ENCODE measurements at places on chromosomes 12 and 14.

DNA sequence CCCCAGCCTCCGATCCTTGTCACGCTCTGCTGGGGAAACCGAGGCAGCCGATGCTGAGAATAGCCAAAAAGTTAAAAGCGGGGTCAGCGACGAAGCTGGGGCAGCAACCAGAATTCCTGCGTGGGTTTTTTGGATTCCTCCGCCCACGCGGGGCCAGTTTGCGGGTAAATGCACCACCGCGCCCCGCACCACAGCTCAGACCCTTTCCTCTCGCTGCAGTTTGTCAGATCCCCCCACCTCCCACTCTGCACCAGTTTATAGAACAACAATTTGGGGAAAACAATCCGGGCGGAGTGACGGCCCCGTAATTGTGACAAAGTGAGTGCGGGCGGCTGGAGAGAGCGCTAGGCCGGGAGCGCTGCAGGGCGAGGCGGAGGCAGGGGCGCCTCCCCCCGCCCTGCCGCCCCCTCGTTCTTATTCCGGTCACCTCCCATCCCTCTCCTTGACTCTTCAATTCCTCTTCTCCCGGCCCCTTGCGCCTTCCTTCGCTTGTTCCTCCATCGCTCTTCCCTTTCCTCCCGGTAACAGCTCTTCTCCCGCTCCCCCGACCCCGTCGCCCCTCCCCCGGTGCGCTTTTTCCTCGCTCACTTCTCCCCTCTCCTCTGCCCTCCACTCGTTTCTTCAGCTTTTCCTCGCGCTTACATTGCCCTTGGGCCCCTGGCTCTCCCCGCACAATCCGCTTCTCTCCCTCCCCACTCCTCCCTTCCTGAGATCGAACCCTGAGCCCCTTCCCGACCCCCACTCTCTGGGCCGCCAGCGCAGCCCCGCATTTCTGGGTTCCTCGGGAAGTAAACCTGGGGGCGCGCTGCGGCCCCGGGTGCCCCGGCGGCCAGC, 646 bp upstream of the DNAJC22 start:
- no peak for DNase-seq

DNA sequence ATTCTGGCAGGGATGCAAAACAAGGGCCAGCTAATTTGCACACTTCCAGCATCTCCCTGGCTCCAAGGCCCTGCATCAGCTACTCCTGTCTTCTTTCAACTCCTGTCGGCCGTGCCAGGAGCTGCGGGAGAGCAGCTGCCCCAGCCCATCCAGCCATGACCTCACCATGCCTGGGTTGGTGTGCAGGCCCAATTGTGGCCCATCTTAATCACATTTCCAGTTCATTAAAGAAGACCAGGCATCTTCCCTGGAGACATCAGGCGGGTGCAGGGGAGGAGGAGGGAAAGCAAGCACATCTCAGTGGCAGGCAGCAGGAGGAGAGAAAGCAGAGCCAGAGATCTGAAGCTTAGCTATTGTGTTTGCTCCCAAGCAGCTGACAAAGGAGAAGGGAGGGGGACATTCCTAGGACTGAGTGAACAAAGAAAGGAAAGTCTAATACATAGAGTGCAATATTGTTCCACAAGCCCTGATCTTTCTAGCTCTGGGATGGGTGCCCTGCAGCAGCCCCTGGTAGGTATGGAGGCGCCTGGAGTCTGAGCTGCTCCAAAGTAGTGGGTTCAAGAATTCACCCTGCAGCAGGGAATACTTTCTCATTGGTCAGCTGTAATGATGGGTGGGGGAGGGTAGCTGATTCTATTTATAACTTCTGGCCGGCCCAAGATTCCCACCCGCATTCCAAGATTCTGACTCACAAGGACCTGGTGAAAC, 40.1 kb downstream of the VWF start:
- no peak for DNase-seq

GRCh38 chr12:109953656-109954055, 42.5 kb downstream of the GIT2 start:
- no peak for DNase-seq

DNA sequence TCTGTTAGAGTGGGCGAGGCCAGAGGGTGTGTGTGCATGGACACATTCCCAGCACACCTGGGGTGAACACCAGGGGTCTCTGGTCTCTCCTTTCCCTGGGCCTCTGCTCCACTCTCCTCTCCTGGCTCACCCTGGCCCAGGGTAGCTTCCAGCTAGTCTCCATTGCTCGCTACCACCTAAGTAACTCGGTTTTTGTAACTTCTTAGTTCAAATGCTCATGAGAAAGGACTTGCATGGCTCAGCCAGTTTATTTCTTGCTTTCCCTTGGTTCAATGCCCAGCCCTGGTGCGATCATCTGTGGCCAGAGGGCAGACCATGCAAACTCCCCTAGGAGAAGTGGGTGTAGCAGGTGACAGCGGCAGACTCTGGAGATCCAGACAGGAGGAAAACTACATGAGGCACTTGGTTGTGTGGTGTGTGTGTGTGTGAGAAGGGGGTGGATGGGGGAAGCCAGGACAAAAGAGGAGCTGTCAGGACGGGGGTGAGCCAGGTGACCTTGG, 8.9 kb upstream of the ACVR1B start:
- no peak for DNase-seq

DNA sequence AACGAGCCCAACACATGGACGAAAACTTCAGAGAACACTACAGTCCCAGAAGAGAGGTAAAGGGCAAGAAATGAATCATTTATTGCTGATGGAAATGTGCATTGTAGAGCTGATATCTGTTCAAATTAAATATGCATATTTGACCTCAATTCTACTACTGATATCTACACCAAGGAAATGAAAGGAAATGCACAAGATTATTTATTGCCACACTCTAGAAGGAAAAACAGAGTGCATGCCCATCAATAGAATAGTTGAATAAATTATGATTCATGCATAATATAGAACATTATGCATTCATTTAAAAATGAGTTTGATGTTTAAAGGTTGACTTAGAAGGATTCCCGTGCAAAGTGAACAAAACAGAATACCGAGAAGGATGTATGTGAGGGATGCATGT, 15.6 kb upstream of the NUP107 start:
- DNase-seq: no peak

DNA sequence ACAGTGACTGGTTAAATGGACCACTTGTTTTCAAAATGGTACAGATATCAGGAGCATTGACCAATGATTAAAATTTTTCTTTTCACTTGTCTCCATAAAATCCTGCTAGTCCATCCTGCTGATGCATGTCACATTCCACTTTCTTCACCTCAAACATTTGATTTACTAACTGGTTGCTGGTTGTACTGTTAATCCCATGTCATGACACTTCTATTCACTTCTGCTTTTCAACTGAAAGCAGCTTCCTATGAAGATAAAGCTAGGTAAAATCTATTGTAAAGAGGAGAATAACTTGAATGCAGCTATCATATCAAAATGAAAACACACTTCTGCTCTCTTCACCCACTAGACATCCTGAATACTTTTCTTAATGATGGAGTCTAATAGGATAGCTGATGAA, 149.6 kb upstream of the OTX2 start:
- DNase-seq: no peak

- DNase-seq: no peak
Observed at GRCh38 chr14:80427101-80427500, 215.8 kb upstream of the DIO2 start.

DNA sequence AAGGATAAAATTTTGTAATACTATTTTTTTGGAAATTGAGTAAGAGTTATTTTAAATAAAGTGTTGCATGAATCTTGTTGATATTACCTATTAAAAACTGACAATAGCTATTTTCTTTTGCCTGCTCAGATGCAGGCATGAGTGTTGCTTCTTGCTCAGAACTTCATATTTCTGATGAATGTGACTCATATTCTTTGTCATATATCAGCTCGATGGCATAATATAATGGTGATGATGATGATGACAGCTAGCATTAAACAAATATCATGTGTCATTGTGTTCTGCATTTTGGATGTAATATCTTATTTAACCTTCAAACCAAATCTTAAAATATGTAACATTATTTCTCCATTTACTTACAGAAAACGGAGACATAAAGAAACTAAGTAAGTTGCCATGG, 605.5 kb upstream of the FOXG1 start:
- DNase-seq: no peak

DNA sequence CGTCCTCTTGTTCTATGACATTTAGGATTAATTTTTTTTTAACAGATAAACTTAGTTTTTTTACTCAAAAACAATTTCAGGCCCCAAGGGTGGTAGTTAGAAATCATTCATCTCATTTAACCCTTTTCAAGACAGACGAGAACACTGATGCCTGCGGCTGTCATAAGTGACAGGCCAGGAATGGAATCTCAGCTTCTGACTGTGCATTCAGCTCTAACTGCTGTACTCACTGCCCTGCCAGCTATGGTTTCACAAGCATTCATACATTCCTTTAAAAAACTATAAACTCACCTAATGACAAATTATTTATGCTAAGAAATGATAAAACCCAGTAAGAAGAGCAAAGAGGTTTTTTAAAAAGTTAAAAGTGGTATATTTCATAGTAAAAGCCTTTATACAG, 8.8 kb downstream of the DENND5B start:
- DNase-seq: no peak

GRCh38 chr12:122023339-122024131, 1.9 kb downstream of the BCL7A start:
- peak; percentile 85 for DNase-seq

- peak; percentile 33 for DNase-seq
Observed at GRCh38 chr14:63045612-63046320, 508 bp upstream of the KCNH5 start.

DNA sequence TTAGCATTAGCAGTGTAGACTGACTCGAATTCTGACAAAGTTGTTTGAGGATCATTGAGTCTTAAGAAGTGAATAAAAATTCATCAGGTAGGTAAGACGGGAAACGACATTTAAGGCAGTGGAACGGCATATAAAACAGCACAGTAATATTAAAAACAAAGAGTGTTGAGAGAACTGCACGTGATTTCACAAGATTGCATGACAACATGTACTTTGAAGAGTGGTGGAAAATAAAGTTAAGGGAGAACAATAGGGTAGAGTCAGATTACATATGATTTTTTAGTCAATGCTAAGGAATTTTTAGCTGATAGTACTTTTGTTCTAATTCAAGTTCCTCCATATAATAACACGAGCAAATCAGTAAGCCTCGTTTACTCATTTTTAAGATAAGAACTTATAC, 115.4 kb downstream of the SOX5 start:
- DNase-seq: no peak

DNA sequence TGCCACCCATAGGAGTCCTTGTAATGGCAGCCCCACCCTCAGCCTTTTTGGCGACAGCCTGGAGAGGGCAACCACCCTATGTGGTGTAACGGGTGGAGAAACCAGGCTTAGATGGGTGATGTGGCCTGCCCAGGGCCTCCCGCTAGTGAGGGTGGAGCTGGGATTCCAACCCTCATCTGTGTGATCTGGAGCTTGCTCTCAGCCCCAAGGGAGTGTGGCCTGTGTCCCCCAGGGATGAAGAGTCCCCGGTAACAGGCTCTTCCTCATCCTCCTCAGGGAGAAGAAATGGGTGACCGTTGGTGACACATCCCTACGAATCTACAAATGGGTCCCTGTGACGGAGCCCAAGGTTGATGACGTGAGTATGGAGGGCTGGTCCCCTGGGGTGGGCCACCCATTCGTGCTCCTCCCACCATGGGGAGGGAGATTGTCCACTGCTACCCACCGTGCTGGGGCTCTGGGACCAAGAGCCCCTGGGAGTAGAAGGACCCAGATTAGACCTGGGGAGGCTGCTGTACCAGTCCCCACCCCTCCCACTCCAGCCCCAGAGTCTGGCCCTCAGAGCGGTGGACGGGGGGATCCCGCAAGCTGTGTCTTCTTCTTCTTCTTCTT, 8.8 kb downstream of the BCL7A start:
- DNase-seq: no peak

GRCh38 chr12:68157380-68157779, 2.2 kb downstream of the IFNG start:
- no peak for DNase-seq

DNA sequence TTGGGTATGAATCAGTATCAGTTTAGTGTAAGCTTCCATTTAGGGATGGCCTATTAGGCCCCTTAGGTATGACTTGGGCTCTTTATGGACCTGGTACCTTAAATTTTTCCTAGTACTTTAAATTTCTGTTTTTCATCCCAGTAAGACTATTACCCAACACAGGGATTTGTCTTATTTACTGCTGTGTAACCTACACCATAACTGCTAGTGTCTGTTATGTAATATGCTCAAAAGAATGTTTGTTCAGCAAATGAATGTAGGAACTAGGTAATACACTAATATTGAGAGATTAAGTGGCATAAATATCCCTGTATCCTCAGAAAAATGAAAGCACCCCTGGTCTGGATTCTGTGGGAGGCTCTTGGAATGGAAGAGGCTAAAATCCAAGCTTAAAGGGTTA, 63.7 kb upstream of the YARS2 start:
- DNase-seq: no peak

GRCh38 chr12:131101006-131101405, 147.3 kb downstream of the ADGRD1 start:
- no peak for DNase-seq

DNA sequence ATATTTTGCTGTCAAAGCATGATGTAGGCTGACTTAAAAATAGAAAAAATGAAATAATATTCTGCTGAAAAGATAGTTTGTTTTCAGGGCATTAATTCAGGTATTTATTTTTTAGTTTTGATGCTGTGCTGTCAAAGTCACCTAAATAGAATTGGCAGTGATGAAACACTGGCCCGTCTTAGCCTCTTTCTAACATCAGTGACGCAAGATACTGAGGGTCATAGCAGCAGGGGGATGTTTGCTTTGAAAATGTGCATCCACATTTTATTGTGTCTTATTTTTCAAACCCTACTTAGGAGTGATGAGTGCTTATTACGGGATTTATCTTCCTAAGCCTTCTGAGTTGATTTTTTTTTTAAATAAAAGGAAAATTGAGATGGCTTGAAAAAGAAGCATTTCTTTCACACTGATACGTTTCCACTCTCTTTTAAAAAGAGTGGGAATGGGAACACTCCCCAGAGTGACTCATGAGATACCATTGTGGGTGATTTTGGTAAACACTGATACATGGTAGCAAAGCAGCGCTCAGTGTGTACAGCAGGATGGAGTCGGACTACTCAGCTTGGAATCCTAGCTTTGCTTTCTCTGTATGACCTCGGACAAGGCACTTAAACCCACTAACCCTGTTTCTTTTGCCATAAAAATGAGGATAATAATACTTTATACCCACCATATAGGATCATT, 290.8 kb downstream of the ERC1 start:
- DNase-seq: no peak

DNA sequence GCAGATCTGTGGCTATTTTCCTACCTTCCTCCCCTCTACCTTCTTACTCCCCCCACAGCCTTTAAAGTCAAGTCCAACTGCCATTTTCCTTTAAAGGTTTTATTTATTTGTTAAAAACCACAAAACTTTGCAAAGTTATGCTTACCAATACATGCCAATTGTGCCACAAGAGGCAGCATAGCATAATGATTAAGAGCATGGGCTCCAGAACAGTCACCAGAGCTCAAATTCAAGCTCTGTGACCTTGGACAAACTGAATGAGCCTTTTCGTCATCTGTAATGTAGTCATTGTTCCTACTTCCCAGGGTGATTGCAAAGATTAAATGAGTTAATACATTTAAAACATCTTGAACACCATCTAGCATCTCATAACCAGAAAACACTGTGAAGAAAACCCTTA, 13.0 kb upstream of the FMNL3 start:
- DNase-seq: no peak
